ENCODE measurements at places on chromosomes 6 and 20.

GRCh38 chr6:157764178-157765068, 58.6 kb upstream of the SNX9 start:
- DNase-seq: no peak

DNA sequence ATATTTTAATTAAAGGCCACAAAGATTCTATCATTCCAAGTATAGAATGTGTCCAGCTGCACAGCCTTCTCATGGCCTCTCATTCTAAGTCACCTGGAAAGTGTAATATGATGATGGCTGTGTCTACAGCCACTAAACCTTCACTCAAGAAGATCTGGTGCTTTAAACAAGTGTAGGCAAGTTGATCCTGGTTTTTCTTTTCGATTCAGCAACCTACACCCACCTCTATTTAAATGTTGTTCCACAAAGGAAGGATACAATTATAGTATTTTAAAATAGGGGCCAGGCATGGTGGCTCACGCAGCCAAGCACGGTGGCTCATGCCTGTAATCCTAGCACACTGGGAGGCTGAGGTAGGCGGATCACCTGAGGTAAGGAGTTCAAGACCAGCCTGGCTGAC, 25.5 kb upstream of the DST start:
- DNase-seq: no peak

DNA sequence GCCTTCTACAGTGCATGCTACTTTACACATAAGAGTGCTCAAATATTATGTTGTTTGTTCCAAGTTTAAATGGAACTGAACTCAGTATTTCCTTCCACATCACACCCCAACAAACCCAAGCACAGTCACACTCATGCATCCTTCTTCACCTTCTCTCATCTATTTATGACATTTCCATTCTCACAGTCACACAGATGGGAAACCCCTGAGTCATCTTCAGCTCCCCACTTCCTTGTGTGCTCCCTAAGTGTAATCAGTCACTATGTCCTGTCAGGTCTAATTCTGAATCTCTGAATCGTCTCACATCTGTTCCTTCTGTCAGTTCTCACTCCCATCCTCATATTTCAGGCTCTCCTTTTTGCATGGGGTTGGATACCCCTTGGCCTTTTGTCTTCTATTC, 96.0 kb downstream of the RIMS1 start:
- no peak for DNase-seq

DNA sequence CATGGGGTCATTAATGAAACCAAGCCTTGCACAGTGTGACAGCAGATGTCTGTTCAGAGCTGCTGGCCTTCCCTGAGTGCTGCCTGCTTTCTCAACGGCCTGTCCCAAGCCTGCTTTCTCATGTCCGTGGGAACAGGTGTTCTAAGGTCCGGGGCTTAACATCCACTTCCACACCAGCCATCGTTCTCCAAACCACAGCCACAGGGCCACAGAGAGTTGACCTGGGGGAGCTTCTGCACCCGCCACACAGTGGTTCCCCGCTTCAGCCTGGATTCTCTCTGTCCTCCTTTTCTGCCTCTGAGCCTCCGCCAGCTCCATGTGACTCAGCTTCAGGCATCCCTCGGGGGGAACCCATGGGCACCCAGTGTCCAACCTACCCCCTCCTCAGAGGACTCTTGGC, 26.9 kb upstream of the PPP1R3G start:
- no peak for DNase-seq

DNA sequence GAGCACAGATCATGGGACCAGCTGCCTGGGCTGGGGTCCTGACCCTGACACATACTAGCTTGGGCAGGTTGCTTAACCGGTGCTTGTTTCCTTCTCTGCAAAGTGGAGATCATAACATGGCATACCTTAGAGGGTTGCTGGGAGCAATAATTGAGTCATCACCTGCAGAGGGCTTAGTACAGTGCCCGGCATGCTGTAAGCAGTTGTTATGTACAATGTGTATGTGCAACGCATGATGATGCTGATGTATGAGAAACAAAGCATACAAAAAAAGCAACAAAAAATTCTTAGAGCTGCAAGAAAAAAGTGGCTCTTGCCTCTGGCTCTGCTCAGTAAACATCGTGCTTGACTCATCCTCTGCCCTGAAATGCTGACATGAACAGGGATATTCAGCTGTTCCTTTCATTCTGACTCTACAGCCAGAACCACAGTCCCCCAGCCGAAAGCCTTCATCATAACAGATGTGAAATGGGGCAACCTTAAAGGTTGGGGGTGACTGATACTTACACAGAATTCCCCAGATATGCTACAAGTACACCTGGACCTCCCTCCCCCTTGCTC, 91.7 kb downstream of the CLIC5 start:
- no peak for DNase-seq

- no peak for DNase-seq
Observed at GRCh38 chr6:108476376-108476775, 84.3 kb upstream of the FOXO3 start.

DNA sequence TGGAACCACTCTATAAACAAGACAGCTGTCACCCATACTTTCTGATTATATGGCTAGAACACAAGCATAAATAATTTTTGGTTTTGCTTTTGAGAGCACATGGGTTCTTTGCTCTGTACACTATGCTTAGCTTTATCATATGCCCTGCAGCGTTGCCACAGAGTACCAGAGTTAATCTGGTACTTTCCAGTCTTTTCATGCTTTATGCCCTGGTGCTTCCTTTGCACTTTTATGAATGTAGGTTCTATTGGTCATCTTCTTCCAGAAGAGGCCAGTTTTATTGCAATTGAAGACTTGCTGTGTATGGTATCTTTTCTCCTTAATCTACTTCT, 20.8 kb downstream of the SHLD1 start:
- DNase-seq: no peak

DNA sequence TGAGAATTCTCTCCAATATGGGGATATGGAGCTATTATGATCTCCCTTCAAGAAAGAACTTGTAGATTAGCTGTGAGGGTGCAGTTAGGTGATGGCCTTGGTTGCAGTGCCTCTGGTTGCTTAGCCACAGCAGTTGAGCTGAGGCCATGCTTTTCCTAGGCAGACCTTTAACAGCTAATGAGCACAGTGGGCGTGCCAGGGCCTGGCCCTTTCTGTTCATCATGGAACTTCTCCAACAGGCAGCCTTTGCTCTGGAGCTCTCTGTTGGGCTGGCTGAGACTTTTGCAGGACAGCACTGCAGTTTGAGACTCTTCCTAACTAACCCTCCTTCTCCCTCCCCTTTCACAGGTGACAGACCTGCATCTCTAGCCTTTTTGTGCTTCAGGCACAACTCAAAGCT, 39.7 kb upstream of the TMEM170B start:
- no peak for DNase-seq

- no peak for DNase-seq
Observed at GRCh38 chr6:158010591-158011477, 29.2 kb downstream of the SYNJ2 start.

DNA sequence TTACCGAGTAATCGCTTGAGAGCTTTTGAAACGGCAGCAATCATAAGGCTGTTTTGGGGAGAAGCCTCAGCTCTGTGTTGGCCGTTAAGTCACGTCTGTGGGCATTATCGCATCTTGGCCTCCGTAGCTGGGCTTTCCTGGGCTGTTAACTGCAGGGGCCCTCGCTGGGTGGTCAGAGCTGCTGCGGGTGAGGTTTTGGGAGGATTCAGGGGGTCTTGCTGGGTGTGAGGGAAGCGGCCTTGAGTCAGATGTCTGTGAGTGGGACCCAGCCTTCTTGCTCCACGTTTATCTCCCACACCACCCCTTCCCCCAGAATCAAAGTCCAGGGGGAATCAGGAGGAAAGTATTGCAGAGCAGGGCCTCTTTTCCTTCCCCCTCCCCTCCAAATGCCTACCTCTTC, 3.2 kb upstream of the APCDD1L start:
- no peak for DNase-seq

DNA sequence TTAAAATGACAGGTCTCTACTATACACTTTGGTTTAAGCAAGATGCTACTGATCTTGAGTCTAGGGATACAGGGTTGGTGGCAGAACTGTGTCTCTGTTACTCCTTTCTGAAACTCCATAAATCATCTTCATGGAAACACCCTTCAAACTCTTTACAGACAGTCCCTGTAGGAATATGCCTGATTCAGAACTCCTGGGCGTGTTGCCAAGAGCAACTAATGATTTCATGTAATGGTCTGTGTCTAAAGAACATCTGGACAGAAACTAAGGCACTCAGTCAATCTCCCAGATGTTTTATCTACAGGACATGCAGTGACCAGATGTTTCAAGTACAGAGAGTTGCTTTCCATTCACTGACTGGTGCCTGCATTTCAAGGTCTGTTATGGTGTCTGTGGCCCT, 464.4 kb upstream of the CHD6 start:
- no peak for DNase-seq

DNA sequence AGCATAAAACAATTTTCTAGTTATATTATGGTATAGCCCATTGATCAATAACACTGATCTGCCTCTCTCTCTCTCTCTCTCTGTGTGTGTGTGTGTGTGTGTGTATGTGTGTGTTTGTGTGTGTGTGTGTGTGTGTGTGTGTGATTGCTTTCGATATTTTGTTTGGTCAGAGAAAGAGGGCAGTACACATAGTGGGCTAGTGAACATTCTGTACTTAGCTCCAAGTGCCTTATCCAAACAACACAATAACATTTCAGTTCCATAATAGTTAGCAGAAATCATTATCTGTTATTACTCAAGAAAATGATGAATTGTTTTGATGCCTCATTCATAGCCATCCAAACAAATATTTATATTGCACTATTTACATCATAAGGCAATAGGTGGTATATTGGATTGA, 979.1 kb upstream of the CITED2 start:
- DNase-seq: no peak

GRCh38 chr20:9884666-9885065, 45.8 kb upstream of the PAK5 start:
- DNase-seq: no peak

DNA sequence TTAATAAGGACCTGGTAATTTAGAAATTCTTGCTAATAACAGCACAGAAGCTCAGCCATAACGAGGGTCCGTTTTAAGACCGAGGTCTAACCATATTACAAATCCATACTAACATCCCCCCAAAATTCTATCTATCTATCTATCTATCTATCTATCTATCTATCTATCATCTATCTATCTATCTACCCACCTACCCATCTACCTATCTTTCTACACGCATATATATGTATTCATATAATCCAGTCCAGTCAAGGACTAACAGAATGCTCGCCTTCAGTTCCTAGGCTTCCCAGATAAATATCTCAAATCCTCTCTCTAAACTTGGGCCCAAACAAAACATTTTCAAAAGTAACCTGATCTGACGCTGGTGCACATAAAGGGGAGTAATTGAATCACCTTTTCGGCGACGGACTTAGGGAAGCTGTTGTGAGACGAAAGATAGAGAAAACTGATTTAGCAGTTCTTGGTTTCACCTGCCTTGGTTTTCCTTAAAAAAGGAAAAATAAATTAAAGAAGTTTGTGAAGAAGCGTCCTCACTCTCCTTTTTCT, 14.5 kb downstream of the HMGN4 start:
- DNase-seq: no peak

DNA sequence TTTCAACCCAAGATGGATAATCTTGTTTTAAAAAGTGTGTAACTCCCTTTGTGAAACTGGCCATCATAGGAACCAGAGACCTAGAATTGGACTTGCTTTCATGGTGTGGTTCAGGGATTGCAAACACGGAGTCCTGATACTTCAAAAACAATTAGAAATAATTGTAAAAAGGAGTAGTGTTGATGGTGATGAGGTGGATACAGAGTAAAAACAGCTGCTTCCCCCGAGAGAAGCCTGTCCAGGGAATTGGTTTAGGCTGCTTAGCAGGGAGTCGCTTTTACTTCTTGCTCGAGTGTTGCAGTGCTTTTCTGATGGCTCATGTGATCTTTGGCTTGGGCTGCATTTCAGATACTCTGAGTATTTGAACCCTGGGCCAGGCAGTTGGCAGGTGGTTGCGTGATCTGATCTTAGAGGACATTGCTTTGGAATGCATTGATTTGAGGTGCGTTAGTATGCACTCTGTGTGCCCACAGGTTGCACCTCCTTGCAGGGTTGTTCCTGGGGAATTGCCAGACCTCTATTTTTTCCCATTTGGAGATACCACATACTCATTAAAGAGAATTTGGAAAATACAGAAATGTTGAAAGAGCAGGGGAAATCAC, 19.5 kb downstream of the KIF3B start:
- DNase-seq: no peak

DNA sequence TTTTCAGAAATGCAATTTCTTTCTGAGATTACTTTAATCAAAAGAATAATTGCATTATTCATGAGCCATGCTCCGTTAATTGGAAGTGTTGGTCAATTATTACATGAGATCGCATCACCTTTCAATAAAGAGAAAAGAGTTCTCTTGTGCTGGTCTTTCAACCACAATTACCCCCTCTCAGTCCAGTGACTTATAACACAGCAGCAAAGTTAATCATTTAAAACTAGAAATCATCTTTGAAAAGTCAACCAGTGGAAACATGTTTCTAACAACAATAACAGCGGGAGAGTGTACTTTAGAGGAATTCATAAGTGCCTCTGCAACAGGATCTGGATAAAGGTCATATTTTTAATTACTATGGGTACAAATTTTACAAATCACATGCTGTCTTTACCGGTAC, 384.4 kb upstream of the AGPAT4 start:
- no peak for DNase-seq

DNA sequence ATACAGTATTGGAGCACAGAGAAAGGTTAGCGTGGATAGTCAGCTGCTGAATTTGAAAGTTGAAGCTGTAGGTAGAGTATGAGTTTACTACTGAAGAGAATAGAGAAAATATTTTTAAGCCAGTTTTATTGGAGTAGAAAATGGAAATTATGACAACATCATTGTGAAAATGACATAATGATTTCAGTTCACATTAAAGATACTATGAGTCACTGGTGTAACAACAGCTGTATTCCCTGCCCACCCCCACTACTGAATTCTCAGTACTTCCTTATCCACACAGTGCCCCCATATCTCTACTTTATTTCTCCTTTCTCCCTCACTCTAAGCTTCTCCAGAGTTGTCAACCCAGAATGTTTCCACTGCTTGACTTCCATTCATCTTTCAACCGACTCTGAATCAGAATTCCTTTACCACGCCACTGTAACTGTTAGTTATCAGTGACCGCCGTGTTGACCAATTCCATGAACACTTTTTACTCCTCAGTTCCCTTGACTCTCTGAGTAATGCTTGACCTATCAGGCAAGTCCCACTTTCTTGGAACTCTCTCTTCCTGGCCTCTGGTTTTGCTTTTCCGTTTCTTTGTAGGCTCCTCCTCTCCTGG, 139.6 kb downstream of the AIG1 start:
- DNase-seq: no peak
